Activated CD4-positive, alpha-beta T cell treated with anti-CD3 and anti-CD28 coated beads for 24 hours (primary cell): ENCODE measurements at places on chromosomes 1 and 21.

DNA sequence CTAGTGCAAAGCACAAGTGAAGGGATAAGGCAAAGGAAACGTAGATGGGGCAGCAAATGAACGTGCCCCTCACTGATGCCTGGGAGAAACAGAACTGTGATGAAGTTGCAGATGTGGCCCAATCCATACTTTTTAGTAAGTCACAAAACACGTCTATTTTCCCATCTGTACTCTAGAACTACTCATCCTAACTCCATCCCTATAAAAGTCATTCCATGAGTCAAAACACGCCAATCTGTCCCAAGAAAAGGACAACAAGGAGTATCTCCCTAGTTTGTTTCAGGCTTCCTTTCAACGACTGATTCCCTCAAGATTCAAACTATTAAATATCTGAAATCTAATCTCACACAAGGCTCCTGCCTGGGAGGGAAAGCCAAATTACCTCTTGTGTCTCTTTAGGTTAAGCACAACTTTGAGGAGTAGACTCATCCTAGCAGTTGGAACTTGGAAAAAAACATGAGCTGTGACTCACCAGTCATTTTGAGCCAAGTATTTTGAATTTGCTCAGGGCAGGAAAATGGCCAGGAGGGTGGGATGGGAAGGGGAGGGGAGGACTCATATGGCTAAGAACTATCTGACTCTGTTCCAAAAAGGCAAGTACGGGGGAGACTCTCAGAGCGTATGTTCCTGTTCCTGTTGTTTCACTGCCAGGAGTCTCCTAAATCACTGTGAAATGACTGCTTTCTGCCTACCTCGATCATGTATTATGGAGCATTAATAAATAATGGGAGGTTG, 214.5 kb upstream of the CAMK1G start:
- no peak for DNase-seq

GRCh38 chr1:53132176-53132575, 10.3 kb downstream of the SLC1A7 start:
- no peak for DNase-seq

DNA sequence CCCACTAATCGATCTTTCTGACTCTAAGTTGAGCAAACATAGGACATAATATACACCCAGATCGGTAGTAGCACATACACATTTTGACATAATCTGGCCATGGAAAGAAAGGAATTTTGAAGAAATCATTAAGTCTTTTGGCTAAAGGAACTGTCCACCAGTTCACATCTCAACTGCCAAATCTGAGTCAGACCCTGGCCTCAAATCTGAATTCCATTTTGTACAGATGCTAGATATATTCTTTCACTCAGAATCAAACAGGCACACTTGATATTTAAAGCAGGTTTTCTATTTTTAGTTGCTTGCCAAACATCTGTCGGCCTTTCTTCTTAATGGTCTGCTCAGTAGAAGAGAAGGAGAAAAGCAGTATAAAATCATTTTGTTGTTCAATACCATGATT, 281.8 kb downstream of the BARHL2 start:
- DNase-seq, result no peak

GRCh38 chr1:5891736-5892135, 100.5 kb downstream of the NPHP4 start:
- no peak for DNase-seq

GRCh38 chr1:227913396-227913763, 34.4 kb downstream of the WNT9A start:
- DNase-seq, result no peak

- no peak for DNase-seq
Measured at GRCh38 chr1:46277658-46278373, 25.6 kb downstream of the LRRC41 start.

GRCh38 chr1:223216531-223217205, 73.6 kb upstream of the TLR5 start:
- DNase-seq, result no peak

DNA sequence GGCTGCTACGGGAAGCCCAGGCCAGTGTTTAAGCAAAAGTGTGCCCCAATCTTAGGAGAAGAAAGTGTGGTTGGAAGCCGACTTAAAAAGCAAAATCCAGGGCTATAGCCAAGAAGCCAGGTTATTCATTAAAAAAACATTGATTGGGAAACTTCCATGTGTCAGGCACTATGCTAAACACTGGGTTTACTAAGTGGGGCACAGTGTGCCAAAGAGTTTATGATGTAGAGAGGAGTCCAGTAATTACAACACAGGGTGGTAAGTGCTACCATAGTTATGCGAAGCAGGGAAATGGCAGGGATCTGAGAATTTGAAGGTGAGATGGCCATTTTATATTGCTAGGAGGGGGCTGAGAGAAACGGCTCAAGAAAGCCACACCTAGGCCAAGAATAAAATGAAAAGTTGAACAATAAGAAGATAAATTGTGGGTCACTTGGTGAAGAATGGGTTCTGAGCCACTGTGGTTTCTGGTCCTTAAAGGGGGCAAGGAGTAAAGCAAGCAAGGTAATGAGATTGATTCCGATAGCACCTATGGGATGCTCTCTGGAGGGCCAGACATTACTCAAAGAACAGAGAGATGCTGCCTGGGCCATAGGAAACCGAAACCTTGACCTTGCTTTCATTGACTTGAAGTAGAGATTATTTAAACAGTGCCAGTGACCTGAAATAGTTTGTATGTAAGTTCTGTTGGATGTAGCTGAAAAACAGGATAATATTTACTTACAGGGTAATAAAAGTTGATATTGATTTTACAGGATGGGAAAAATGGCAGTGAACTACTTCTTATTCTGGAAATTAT, 177.8 kb downstream of the GIPC2 start:
- DNase-seq, result no peak

- DNase-seq, result no peak
Measured at GRCh38 chr1:47406966-47407365, 9.1 kb upstream of the FOXE3 start.

- DNase-seq, result no peak
Measured at GRCh38 chr1:214542275-214543199, 8.9 kb downstream of the PTPN14 start.
